ENCODE measurements at places on chromosomes 5 and 9.

- no peak for DNase-seq
These were observed 50.1 kb downstream of the TMEM167A start for GRCh38 chr5:83026930-83027687.

GRCh38 chr9:34546834-34547827, 24.3 kb upstream of the ENHO start:
- DNase-seq: peak; percentile 36

- DNase-seq: no peak
These were observed 85.0 kb downstream of the PRRT1B start for GRCh38 chr9:131630205-131630831.

GRCh38 chr5:157519579-157520253, 55.9 kb downstream of the ADAM19 start:
- DNase-seq: no peak

- peak; percentile 62 for DNase-seq
These were observed 112.7 kb downstream of the OSTF1 start for GRCh38 chr9:75200892-75201470.

- no peak for DNase-seq
These were observed 63.2 kb upstream of the FRRS1L start for GRCh38 chr9:109230277-109230676.

DNA sequence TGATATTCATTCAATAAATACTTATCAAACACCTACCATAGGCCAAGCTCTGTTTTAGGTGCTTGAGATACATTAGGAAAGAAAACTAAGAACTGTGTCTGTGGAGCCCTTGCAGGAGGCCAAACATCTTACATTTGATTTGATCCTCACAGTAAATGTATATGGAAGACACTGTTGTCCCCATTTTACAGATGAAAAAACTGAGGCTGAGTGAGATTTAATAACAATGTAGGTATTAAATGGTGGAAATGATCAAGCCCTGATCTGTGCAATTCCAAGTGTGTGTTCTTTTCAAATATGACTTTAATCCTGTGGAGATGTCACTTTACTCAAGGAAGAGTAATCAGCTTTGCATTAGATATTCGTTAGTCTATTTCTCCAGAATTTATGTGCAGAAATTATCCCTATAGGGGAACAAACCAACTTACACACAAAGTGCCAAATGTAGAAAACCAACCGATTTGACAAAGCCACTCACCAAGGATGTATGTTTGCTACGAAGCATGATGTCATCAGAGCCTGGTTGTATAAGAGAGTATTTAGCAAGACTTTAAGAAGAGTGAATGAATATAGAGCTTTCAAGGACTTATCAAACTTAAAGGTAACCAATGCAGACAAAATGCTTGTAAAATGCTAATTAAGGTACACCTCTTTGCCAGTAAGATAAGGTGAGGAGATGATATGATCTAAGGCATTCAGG, 153.9 kb upstream of the NFIB start:
- DNase-seq: no peak

GRCh38 chr5:91436241-91436640, 53.1 kb upstream of the ARRDC3 start:
- DNase-seq: no peak
